SIG-M5 (cell line): ENCODE measurements at places on chromosomes 5 and 9.

DNA sequence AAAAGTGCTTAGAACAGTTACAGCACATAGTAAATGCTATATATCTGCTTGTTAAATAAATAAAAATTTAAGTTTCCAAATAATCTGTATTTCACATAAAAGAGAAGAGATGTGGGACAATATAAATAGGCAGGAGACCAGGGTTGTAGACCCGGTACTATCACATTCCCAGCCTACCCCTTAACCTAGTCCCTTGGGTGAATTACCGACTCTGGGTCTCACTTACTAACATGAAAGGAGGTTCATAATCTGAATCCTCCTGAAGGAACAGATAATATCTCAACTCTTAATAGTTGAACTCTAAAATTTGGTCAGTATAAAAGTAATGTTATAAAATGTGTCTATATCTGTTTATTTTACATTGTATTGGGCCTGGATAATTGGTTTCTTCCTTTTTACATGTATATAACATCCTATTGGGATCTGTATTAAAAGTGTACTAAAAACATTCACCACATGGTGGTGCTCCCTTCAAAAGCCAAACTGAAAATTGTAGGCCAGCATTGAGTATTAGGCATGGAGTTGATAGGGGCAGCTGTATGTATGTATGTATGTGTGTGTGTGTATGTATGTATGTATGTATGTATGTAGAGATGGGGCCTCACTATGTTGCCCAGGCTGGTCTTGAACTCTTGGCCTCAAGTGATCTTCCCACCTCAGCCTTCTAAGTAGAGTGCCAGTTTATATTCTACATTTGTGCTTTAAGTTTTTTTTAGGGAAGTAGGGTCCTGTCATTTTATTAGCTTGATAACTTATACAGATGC, 64.2 kb upstream of the ABL1 start:
- no peak for DNase-seq

- DNase-seq: no peak
Observed at GRCh38 chr5:110054240-110054639, 364.5 kb downstream of the MAN2A1 start.

DNA sequence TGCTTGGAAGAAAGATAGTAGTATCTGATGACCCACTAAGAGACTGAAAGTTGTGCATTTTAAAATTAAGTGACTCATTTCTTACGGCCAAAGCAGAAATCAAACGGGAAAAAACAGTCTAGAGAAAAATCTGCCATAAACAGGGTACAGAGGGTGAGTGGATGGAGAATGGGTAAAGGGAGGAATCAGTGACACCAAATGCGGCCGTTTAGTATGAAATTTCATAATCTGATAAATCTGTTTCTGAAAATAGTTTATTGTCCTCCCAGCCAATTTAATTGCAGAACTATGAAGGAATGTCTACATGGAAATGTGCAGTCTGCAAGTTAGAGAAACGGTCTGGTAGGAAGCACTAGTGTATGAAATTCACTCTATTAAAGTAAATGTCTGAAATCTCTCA, 39.5 kb downstream of the ADAMTS12 start:
- DNase-seq: no peak

GRCh38 chr5:111469293-111469896, 42.9 kb downstream of the STARD4 start:
- no peak for DNase-seq

DNA sequence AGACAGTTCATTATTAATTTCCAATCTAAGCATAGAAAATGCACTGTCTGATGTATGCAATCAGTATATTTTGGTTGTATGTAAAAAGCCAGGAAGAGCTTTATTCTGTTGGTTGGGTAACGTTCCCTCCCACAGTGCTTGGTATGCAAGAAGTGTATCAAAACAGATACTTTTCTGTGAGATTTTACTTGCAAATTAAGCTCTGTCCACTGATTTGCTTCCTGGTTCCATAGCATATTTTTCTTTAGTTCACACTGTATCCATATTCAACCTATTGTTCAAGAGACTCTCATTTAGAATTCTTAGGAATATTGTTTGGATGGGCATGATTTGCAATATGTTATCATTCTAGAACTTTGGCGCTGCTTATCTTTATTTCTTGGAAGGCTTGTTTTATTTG, 47.4 kb downstream of the RNF180 start:
- DNase-seq: no peak

DNA sequence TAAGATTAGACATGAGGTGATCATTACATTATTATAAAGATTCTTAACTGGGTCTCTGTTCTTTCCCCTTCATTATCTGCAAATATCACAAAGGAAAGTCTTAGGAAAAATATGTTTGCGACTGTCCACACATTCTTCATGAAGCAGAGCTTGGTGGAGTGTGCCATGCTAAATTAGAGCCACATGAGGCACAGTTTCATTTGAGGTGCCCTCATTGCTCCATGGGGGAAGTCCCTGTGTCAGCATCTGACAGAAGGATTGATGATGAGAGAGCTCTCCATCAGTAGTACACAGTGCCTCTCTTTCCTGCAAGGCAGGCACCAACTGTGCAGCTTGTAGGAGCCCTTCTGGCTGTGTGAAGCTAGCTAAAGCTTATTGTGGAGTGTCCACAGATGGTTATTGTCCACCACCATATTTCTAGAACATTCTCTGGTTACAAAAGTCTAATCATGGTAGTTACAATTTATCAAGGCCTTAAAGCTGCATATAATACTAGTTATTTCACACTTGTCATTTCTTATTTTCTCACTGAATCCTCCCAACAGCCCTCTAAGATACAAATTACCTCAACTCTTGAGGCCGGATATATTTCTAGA, 63.9 kb downstream of the C9orf152 start:
- no peak for DNase-seq

GRCh38 chr5:57503433-57503832, 20.8 kb upstream of the ACTBL2 start:
- DNase-seq: no peak

- DNase-seq: no peak
Observed at GRCh38 chr5:627840-628239, 15.7 kb downstream of the CEP72 start.

- no peak for DNase-seq
Observed at GRCh38 chr5:151520294-151520693, 70.8 kb downstream of the FAT2 start.

- DNase-seq: no peak
Observed at GRCh38 chr5:80409367-80409966, 1.6 kb downstream of the ZFYVE16 start.

DNA sequence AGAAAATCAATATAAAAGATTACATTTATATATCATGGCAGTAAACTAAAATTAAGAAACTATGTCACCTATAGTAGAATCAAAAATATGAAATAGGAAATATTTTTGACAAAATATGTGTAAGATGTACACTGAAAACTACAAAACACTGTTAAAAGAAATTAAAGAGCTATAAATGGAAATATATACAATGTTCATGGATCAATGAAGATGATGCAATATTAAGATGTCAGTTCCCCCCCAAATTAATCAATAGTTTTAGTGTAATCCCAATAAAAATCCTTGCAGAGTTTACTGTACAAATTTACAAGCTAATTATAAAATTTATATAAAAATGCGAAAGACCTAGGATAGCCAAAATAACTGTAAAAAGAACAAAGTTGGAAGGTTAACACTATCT, 173.0 kb upstream of the ADRA1B start:
- no peak for DNase-seq

- no peak for DNase-seq
Observed at GRCh38 chr9:4297786-4298254, 2.0 kb downstream of the GLIS3 start.

DNA sequence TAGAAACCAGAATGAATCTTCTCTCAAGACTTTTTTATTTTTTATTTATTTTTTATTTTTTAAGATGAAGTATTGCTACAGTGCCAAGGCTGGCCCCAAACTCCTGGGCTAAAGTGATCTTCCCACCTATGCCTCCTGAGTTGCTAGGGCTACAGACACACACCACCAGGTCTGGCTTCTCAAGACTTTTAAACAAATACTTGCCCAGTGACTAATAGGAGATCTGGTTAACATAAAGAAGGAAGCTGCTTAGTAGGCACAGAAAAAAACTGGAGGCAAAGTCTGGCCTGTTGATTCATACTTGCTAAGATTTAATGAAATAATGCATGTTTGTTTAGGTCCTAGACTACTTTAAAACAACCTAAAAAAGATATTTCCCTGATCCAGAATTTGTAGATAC, 43.8 kb downstream of the SLC38A9 start:
- no peak for DNase-seq

- DNase-seq: no peak
Observed at GRCh38 chr5:55073211-55073610, 29.2 kb upstream of the GZMA start.

- no peak for DNase-seq
Observed at GRCh38 chr9:16417161-16417560, 453.3 kb downstream of the BNC2 start.

DNA sequence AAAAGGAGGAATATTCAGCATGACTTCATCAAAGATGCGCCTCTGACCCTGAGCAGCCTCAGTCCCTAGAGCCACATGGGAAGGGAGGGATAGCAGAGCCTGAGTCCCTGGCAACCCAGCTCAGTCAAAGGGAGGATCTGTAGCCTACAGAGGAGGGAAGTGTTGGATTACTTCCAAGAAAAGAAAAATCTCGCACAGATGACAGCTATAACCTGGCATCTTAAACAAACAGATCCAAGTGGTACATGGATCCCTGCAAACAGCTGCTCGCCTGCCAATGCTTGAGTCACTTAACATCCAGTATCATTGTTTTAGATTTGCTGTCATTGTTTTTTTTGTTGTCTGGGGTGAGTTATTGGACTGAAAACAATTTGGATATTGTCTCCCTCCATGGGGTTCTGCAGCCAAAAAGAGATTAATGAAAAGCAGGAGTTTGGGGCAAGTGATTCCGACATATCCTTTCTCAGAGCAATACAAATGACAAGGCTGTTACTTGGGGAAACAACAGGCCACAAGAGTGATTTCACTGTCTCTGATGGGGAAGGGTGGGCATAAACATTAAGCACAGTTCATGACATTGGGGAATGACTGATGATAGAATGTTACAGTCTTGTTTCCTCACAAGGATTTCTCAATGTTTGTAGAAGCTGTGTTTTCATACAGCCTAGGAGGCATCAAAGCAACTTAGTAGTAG, 153.5 kb upstream of the KIF2A start:
- no peak for DNase-seq

DNA sequence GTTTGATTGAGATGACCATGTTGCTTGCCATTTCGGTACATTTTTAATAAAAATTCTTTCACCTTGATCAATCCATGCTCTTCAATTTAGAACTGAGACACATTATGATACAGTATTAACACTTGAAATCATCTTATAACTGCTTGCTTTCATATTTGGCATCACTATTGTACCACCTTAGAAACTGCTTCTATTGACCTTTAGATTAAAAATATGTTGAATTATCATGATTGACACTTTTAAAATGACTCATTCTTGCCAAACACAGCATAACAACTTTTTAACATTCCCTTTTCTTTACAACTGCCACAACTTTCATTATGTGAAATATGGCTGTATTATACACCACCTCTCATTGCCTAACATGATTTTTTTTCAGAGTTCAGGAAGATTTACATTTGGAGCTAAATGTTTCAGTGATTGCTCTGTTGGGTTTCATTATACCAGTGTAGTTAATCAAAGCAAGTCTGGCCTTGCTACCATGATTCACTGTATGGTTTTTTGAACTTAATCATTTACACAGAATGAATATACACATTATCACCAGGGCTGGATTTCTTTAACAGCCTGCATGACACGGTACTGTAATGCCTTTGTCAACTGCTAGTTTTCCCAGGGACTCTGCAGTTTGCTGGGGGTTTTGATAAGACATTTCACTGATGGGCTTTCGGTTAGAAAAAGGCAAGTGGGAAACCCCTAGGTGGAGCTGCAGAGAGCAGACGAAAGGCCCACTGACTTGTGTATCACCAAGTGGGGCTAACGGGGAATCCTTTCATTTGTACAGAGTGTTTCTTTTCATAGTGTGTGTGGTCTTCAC, 93.6 kb upstream of the TLE4 start:
- no peak for DNase-seq

GRCh38 chr5:53038196-53038847, 49.2 kb downstream of the ITGA2 start:
- no peak for DNase-seq

GRCh38 chr5:109656829-109657228, 32.9 kb upstream of the MAN2A1 start:
- peak; percentile 95 for DNase-seq

DNA sequence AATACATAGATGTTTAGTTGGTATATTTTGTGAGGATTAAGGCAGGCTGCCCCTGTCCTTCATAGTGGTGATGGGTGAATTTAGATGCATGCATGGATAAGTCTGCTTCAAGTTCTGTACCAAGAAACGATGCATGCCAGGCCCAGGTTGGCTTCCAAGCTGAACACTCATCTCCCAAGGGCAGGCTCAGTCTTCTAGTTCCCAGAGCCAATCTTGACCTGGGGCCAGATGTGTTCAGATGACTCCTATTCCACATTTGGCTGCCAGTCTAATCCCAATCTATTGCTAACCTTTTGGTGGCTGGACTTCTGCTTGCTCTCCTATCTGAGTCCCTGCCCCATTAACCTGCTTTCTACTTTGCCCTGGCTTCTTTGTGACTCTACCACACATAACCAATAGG, 18.5 kb upstream of the SNAPC3 start:
- no peak for DNase-seq

- DNase-seq: no peak
Observed at GRCh38 chr9:134252084-134252830, 74.0 kb upstream of the RXRA start.

DNA sequence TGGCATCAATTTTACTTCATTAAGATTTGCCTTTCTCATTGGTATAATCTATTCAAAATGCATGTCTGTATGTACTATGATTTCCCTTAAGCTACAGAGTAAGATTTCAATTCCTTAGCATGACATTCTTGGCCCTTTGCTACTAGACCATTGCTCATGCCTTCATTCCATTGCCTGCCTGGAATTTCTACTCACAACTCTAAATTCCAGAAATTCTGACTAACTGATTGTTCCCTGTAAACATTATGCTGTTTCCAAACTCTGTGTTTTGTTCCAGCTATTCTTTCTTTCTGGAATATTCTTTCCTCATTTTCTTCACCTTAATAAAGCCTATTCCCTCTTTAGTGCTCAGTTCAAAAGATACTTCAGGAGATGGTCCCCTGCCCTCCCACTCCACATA, 568.8 kb upstream of the SEMA6A start:
- DNase-seq: no peak
